ENCODE measurements at places on chromosomes 6 and 20. TPM values are rescaled to one million over a fixed set of nuclear protein-coding genes. Genes with fewer than 3 reads are reported as not detected.

Gene KCNG1
- total RNA-seq: 3.4 TPM

Gene PPP1R14C
- total RNA-seq: not detected

Gene PAK5
- not detected for total RNA-seq

Gene PI16
- total RNA-seq: not detected

Gene SEMG1
- total RNA-seq: not detected

Gene SLC26A8
- total RNA-seq: not detected

Gene TMEM170B
- 3.6 TPM for total RNA-seq

Gene SLC17A3
- total RNA-seq: not detected

Gene EDEM2
- total RNA-seq: 55.7 TPM

Gene RIPPLY2
- total RNA-seq: 0.19 TPM

Gene SLC35F1
- total RNA-seq: not detected

Gene APCDD1L
- 0.13 TPM for total RNA-seq

Gene ELOVL4
- total RNA-seq: 0.63 TPM

Gene ANKRD66
- total RNA-seq: not detected

Gene CEP85L
- total RNA-seq: 6.0 TPM

Gene ADGRB3
- not detected for total RNA-seq

Gene MEI4
- under 0.01 TPM for total RNA-seq

Gene TPX2
- 25.2 TPM for total RNA-seq

Gene SPATS1
- not detected for total RNA-seq

Gene SCUBE3
- total RNA-seq: 3.0 TPM

Gene MAVS
- 12.0 TPM for total RNA-seq

Gene CRISP2
- not detected for total RNA-seq

Gene C6orf58
- 0.50 TPM for total RNA-seq

Gene ID4
- 0.19 TPM for total RNA-seq

Gene MCCD1
- not detected for total RNA-seq

Gene BEND6
- 0.19 TPM for total RNA-seq

Gene CALHM4
- 0.25 TPM for total RNA-seq

Gene PARD6B
- total RNA-seq: 0.82 TPM

Gene C4B
- 0.97 TPM for total RNA-seq

Gene FNDC1
- under 0.01 TPM for total RNA-seq

Gene PAX1
- total RNA-seq: not detected

Gene GNAS-AS1
- not detected for total RNA-seq

Gene MICA
- total RNA-seq: 34.1 TPM

Gene SLC22A16
- not detected for total RNA-seq
